ENCODE measurements at places on chromosomes 5 and 9. TPM values are rescaled to one million over a fixed set of nuclear protein-coding genes. Genes with fewer than 3 reads are reported as not detected.

DNA sequence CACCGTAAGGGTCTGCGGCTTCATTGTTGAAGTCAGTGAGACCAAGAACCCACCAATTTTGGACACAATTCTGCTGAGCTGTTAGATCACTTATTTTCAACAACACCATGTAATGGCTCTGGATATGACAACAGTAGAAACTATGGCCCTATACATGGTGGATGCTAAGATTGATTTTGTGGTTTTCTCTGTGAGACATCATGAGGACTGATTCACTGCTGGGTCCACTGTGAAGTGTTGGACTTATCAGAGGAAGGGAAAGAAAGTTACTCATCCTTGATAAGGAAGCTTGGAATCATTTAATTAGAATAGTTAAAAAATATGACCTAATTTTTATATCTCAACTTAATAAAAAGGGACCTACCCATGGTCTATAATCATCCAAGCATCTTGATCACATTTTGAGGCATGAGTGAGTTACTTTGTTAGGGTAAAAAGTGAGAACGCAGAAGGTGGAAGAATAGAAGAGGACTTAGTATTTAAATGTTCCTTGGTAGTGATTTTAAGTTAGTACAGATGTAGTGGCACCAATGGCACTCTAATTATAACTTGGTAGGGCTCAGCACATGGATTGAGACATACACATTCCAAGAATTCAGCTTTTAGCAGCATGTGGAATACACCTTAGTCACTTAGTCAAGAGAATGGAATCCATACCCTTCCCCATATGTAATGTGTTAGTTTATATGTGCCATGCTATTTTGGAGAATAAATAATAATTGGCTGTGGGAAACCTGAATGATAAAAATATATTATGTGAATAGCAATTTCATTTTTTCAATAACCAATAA is 123.5 kb upstream of the CD180 start:
- no peaks in the 10 kb centered on the region for H3K27me3 ChIP-seq
- H3K4me1 ChIP-seq, result peaks cover 3% of the 10 kb centered on the region
- H3K36me3 ChIP-seq, result peaks cover 1% of the 10 kb centered on the region
- H3K27ac ChIP-seq, result no peak overlapping the region
- DNase-seq, result no peak

DNA sequence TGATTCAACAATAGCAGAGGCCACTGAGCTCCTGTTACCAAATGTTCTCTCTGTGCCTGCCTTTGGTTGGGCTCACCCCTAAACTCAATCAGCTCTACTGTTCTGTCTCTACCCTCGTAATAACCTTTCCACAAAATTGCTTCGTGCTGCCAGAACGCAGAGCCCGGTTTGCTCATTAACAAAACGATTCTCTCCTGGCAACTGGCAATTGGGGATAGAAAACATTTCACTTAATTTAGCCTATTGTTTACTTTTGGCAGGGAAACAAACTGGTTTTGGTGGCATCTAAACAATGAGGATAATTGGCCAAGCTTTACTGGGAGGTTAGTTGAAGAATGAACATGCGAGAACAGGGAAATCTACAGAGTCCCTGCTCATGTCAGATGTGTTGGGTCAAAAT is 56.6 kb downstream of the SLC28A3 start:
- H3K27ac ChIP-seq, result no peak overlapping the region
- peaks cover 11% of the 10 kb centered on the region for H3K4me1 ChIP-seq
- no peak for DNase-seq
- no peaks in the 10 kb centered on the region for H3K27me3 ChIP-seq
- H3K36me3 ChIP-seq, result no peaks in the 10 kb centered on the region

- H3K36me3 ChIP-seq, result no peaks in the 10 kb centered on the region
- H3K27me3 ChIP-seq, result no peaks in the 10 kb centered on the region
- DNase-seq, result no peak
Measured at GRCh38 chr5:15574128-15574527, 74.1 kb downstream of the FBXL7 start.

SPIN1 gene
- 92.8 TPM for total RNA-seq

IFNA2 gene
- total RNA-seq, result not detected

GRCh38 chr5:151517122-151517920 is 69.9 kb downstream of the SLC36A1 start:
- peaks cover 2% of the 10 kb centered on the region for H3K27me3 ChIP-seq
- no peaks in the 10 kb centered on the region for H3K4me1 ChIP-seq
- no peak overlapping the region for H3K4me3 ChIP-seq
- H3K36me3 ChIP-seq, result no peaks in the 10 kb centered on the region

FOXD4L4 gene
- 0.09 TPM for total RNA-seq

CARTPT gene
- total RNA-seq, result not detected

- H3K4me1 ChIP-seq, result no peaks in the 10 kb centered on the region
- H3K27ac ChIP-seq, result no peak overlapping the region
- H3K27me3 ChIP-seq, result no peaks in the 10 kb centered on the region
- no peak for DNase-seq
- no peaks in the 10 kb centered on the region for H3K36me3 ChIP-seq
Measured at GRCh38 chr9:87063246-87063645, 115.9 kb upstream of the GAS1 start.

ANKRD18A gene
- total RNA-seq, result 1.5 TPM

DNA sequence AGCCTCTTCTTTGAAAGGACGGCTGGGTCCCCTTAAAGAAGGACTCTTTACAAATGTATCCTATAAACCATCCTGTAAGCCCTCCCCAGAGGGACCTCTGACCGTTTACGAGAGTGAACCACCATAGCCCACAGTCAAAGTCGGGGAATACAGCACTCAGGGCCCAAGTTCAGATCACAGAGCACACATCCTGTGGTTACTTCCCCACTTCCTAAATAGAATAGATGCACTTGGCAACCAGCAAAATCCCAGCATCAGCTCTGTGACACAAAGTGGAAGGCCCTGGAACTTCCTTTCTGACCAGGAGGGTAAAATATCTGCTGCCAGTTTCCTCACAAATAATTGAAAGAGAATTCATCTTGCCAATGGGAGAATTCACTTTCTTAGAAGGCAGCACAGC is 6.9 kb upstream of the IGFBPL1 start:
- H3K36me3 ChIP-seq, result no peaks in the 10 kb centered on the region
- no peak for DNase-seq
- H3K27ac ChIP-seq, result no peak overlapping the region
- H3K4me3 ChIP-seq, result no peak overlapping the region

- peak overlapping the region; percentile 57 for H3K4me3 ChIP-seq
- H3K27me3 ChIP-seq, result no peaks in the 10 kb centered on the region
- DNase-seq, result no peak
- peaks cover 26% of the 10 kb centered on the region for H3K36me3 ChIP-seq
Measured at GRCh38 chr5:178730940-178731265, 444 bp upstream of the ZNF354A start.

SLC45A2 gene
- not detected for total RNA-seq

DNA sequence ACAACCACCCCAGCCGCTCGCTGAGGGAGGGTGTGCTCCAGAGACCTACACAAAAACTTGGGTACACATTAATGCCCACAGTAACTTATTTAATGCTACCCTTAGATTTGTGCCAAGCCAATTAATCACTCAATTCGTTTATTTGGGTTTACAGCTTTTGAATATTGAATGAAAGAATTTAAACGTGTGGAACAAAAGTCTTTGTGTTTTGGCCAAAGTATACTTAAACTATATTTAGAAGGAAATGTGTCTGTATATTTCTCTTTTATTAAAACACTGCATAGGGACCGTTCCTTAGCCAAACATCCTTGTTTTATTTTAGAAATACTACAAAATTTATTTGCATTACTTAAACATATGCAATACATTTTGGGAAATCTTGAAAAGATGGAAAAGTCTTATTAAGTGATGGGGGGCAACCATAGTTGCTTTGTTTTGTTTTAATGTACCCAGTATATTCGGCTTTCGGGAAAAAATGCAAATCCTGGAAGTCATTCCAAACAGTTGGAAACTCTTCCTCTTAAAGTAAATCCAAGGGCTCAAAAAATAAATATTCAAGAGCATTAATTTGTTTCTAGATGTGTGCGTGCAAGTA is 11.8 kb downstream of the ZNF608 start:
- DNase-seq, result no peak
- H3K27ac ChIP-seq, result no peak overlapping the region
- no peak overlapping the region for H3K4me3 ChIP-seq
- no peaks in the 10 kb centered on the region for H3K4me1 ChIP-seq

DNA sequence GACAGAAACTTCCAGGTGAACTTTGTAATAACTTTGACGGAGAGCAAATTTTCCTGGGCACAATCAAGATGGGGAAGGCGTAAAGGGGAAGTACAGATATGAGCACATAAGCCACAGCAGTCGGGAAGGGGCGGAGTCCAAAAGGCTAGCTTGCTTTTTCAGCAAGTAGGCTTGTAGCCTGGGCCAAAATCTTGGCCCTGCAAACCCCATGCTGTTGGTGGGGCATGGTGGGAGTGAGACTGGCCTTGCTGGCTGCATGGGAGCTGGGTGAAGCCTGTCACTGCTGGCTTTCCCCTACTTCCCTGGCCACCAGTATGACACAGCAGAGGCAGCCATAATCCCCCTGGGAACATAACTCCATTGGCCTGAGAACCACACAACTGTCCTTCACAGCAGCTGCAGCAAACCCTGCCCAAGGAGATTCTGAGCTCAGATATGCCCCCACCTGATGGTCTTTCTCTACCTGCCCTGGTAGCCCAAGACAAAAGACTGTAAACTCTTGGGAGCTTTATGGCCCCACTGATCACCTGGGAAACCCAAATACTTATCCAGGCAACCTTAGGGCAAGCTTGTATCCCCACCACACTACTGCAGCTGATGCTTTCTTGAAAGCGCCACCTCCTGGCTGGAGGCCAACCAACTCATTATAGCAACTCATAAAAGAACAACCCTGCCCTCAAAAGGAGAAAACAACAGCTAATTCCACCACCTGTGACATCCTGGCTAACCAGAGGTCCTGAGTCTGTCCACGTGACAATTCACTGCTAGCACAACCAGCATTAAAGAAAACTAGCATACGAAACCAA is 24.0 kb downstream of the DCTN4 start:
- H3K27ac ChIP-seq, result peak overlapping the region; percentile 57
- H3K36me3 ChIP-seq, result peaks cover 77% of the 10 kb centered on the region
- no peaks in the 10 kb centered on the region for H3K27me3 ChIP-seq
- peak; percentile 69 for DNase-seq

DNA sequence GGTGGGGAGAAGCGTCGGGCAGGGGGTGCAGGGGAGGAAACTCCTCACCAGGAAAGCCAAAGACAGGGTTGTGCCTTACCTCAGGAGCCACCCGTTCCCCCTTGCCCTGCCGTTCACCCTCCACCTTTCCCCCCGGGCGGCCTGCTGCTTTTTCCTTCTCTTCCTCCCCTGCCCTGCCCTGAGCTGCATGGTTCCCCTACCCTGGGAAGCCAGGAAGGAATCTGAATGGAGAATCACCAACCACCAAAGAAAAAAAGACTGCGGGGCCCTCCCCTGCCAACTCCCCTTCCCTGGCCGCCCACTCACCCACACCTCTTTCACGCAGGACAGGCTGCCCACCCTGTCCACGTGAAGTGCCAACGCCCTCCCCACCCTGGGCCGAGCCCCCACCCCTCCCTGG is 820 bp upstream of the NFX1 start:
- peaks cover 53% of the 10 kb centered on the region for H3K4me1 ChIP-seq
- H3K36me3 ChIP-seq, result peaks cover 40% of the 10 kb centered on the region
- peaks cover 2% of the 10 kb centered on the region for H3K27me3 ChIP-seq
- DNase-seq, result peak; percentile 48
- peak overlapping the region; percentile 98 for H3K4me3 ChIP-seq
- peak overlapping the region; percentile 100 for H3K27ac ChIP-seq

GRCh38 chr9:77866878-77867277 is 164.7 kb downstream of the GNAQ start:
- H3K4me1 ChIP-seq, result peaks cover 5% of the 10 kb centered on the region
- H3K36me3 ChIP-seq, result peaks cover 20% of the 10 kb centered on the region
- no peak overlapping the region for H3K4me3 ChIP-seq

DNA sequence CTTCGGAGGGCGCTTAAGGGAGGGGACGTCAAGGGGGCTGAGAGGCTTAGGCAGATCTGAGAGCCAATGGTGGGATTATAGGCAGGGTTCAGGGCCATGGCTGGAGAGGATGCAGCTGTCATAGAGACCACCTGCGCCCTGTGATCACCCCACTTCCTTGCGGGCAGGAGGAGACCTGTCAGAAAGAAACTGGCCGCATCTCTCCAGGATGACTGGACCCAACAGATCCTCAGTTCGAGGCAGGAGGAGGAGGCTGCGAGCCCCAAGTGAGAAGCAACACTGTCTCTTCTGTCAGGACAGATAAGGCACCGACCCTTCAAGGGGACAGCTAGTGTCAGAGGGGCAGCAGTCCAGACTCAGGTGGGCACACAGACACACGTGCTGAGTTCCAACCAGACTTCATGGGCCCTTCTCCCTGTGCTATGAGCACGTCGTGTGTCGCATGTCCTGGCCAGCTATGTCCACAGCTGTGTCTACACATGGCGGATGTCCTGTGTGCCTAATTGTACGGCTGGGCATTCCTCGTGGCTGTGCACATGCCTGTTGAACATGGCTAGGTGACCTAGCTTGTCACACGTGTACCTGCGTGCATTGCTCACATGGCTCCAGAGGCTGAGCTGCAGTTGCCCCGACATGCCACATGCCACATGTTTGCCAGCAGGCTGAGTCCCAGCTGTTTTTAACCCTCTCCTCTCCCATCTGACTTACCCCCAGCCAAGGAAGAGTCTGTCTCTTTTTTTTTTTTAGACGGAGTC is 583 bp upstream of the AQP3 start:
- H3K27ac ChIP-seq, result peak overlapping the region; percentile 87
- no peaks in the 10 kb centered on the region for H3K27me3 ChIP-seq
- DNase-seq, result peak; percentile 69
- H3K4me1 ChIP-seq, result peaks cover 46% of the 10 kb centered on the region
- peak overlapping the region; percentile 71 for H3K4me3 ChIP-seq
- H3K36me3 ChIP-seq, result no peaks in the 10 kb centered on the region

DNA sequence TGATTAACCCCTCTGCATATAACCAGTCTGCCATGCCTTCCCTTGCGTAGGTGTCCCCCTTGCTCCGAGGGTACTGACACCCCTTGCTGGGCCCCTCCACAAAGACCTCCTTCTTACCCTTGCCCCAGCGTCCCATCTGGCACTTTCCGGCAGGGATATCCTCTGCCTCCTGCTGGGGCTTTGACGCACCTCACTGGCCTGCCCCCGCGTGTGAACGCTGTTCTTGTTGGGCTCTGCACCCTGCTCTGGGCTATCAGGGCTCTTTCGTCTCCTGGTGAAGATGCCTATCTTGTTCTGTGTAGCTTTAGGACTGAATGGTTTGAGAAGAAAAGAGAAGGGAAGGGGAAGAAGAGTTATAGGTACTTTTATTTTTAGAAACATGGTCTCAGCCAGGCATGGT is 53.0 kb downstream of the SUB1 start:
- no peak for DNase-seq
- no peaks in the 10 kb centered on the region for H3K27me3 ChIP-seq
- no peak overlapping the region for H3K27ac ChIP-seq
- no peaks in the 10 kb centered on the region for H3K36me3 ChIP-seq
- peaks cover 2% of the 10 kb centered on the region for H3K4me1 ChIP-seq
- no peak overlapping the region for H3K4me3 ChIP-seq

- no peaks in the 10 kb centered on the region for H3K4me1 ChIP-seq
- H3K4me3 ChIP-seq, result no peak overlapping the region
- no peak for DNase-seq
- no peaks in the 10 kb centered on the region for H3K36me3 ChIP-seq
- H3K27me3 ChIP-seq, result no peaks in the 10 kb centered on the region
Measured at GRCh38 chr5:99926463-99926862, 608.7 kb upstream of the FAM174A start.
